ENCODE measurements at places on chromosomes 12 and 14.

DNA sequence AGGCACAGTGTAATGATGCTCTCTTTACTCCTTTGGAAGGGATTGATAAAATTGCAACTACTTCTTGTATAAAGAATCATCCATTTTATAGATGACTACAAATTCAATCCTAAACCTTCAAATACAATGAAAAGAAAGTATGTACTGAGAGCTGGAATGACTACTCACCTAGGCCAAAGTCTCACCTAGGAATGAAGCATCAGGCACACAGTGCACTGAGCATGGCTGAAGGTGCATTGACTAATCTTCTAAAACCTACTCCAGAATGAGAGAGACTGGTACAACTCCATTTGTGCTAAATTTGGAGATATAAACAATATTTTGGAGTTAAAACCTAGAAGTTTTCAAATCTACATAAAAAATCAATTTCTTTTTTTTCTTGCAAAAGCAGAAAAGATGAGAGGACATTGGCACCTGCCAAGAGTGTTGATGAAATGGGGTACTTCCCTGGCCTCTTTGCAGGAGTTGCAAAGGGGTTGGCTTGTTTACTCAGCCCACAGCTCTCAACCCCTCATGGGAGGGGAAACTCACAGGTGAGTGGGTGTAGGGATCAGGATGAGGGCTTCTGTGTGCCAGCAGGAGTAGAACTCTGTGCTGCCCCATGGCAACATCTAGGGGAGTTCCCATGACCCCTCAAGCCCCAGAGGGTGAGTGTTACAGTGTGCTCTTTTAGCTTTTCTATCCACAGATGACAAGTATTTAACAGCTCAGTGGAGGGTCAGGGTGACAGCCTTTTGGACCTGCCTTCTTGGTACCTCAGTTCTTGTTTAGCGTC lies 31.3 kb downstream of the CLECL1 start:
- DNase-seq = no peak

DNA sequence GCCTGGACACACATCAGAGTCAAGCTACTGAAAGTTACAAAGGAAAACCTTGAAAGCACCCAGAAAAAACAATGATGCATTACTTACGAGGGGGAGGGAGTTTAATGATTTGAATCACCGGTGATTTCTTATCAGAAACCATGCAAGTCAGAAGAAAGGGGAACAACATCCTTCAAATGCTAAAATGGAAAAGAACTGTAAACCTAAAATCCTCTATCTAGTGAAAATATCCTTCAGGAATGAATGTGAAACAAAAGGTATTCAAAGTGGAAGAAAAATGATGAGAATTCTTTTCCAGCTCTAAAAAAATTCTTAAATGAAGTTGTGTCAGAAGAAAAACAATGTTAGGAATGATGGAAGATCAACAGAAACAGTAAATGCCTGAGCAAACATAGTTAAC lies 16.8 kb downstream of the SCAF11 start:
- DNase-seq = peak; percentile 54

GRCh38 chr12:93585247-93585646 lies 12.8 kb downstream of the SOCS2 start:
- DNase-seq = no peak

GRCh38 chr12:132925597-132926414 lies 30.3 kb downstream of the ZNF605 start:
- no peak for DNase-seq

- DNase-seq = no peak
Observed at GRCh38 chr12:108667349-108667748, 33.7 kb upstream of the SELPLG start.

GRCh38 chr12:113184098-113184899 lies 979 bp downstream of the DDX54 start:
- DNase-seq = no peak

DNA sequence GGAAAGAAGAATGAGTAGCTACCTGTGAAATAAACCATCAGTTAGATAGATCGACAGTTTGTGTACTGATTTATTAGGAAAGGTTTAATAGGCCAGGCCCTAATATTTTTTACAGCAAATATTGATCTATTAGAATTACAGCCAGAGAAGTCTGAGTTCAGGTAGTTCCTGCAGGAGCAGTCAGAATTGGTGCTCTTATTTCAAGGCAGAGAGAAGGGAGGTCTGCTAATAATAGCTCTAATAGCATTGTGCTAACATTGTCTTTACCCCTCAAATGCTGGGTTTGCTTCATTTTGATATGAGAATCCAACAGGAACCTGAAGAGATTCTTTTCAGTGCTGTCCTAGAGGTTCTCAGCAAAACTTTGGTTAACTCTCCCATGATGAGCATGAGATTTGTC lies 343.8 kb upstream of the NAV3 start:
- DNase-seq = no peak

DNA sequence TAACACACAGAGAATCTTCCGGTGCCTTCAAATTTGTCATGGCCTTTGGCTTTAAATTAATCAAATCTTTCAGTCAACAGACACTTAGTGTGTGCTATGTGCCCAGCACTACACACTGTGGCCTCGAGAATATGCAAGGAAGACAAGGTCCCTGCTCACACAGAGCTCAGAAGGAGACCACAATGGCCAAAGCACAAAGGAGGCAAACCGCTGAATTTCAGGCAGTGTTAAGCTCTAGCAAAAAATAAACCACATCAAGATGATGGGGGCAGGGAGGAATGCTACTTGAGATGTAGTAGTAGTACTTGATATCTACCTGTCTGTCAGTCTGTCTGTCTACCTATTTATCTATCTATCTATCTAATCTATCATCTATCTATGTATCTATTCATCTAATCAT lies 227.9 kb downstream of the TMEM132D start:
- no peak for DNase-seq

DNA sequence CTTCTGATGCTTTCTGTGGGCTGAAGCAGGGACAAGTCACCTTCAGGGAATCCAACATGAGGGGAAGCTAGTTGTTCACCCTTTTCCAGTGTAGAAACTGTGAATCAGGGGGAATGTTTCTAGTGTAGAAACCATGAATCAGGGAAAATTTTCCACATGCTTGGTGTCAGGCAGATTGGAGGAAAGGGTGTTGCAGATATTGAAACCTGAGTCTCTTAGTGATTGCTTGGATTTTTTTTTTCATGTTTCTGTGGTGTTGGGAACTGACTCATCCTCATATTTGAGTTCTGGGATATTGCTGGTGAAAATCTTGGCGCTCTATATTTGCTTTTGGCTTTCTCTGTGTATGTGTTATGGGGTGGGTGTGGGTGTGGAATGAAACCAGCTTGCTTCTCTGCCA lies 144.5 kb upstream of the FBXO33 start:
- no peak for DNase-seq

DNA sequence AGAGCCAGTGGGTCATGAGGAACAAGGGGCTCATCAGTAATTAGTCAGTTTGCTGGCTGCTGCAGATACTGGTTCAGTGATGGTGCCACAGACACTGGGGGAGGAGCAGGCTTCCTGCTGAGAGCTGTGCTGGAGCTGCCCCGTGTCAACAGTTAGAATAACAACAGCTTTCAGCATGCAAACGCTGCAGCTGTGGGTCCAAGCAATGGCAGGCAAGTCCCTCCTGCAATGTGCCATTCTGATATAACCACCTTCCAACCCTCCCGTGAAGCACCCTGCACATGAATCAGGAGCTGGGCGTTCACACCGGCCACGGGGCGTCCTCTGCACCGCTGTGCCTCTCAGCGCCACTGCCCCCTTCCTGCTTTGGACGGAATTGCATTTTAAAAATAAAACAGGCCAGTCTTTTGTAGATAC lies 258.4 kb upstream of the SFSWAP start:
- no peak for DNase-seq

DNA sequence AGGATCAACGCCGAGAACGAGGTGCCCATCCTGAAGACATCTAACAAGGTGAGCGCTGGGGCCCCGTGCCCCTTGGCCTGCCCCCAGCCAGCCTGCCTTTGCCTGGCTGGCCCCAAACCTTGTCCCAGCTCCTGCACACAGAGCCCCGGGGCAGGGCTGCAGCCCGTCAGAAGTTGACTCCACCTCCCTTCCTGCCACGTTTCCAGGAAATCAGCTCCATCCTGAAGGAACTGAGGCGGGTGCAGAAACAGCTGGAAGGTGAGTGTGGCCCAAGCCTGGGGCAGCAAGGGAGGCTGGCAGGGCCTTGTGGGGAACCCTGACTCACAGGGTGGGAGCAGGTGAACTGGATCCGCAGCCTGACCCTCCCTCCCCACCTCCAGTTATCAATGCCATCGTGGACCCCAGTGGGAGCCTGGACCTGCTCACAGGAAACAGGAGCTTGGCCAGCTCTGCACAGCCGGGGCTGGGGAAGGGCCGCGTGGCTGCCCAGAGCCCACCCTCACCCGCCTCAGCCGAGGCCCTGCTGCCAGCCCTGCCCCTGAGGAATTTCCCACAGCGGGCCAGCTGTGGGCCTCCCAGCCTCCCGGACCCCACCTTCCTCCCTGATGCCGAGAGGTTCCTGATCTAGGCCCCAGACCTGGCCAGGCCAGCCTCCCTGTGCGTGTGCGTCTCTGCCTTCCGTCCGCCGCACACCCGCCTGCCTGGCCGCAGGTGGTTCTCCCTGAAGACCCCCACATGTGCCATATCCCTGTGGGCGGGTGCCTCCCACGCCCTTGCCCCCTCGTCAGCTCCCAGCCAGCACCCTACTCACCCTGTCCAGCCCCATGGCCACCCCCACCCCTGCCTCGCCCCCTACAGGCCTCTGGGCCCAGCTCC lies 29.5 kb downstream of the CEP170B start:
- no peak for DNase-seq

DNA sequence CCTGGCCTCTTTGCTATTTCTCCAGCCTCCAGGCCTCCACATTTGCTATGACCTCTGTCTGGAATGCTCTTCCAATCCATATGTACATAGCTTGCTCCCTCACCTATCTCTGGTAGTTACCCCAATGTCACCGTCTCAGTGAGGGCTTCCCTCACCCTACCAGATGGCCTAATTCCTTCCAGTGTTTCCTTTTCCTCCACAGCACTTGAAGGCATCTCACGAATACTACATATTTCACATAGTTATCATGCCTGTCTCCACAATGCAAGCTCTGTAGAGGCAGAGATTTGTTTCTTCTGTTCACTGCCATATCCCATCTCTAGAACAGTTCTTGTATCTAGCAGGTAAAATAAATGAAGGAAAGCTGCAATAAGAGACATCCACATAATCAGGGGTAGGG lies 21.3 kb upstream of the HSP90B1 start:
- peak; percentile 82 for DNase-seq

GRCh38 chr12:65673156-65673690 lies 151.1 kb upstream of the HMGA2 start:
- DNase-seq = no peak

DNA sequence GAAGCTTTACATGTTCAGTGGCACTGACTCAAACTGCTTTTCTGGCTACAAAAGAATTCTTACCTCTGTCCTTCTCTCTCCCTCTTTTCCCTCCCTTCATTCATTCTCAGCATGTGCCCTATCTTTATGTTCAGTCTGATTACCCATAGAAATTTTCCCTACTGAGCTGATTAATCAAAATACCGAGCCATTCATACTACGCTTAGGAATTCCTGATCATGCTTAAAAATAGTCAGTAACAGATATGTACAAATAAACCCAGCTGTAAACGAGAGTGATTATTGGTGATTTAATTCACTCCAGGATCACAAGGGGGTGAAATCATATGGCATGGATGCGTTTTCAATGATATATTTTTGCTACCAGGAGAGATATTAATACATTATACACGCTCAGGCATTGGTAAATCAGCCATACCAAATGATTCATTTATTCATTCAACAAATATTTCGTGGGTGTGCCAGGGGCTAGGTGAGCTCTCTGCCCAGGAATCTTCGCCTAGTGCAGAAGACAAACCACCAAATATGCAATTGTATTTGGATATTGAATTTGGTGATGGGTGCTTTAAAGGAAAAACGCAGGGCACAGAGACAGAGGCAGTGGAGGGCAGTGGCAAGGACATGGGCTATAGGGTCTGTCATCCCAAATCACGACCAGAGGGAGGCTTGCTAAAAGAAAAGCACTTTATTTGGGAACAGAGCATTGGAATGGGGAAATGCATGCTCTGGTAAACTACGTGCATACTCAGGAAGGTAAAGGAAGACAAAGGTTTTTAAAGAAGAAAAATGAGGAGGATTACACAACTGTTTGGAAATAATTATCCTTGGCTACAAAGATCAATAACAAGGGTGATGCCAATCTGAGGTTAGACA lies 13.9 kb upstream of the VRK1 start:
- no peak for DNase-seq

- no peak for DNase-seq
Observed at GRCh38 chr14:65664436-65664835, 251.9 kb downstream of the FUT8 start.

DNA sequence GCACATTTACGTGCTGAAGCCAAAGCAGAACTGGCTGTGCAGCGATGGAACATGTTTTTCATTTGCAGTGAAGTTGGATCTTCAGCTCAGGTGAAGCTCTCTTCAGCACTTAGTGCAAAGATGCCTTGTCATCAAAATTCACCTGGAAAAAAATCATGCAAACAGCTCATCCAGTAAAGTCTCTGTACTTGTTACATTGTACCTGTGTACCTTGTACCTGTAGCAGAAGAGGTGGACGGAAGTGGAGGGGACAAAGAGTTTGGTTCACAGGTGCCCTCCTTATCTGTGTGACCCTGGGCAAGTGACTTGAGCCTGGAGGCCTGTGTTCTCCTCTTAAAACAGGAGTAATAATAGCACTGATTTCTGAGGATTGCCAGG lies 54.0 kb downstream of the ADGRD1 start:
- DNase-seq = no peak

- no peak for DNase-seq
Observed at GRCh38 chr12:57718641-57719528, 19.7 kb downstream of the AGAP2 start.

GRCh38 chr12:18483698-18484325 lies 222.5 kb downstream of the PIK3C2G start:
- DNase-seq = no peak

GRCh38 chr14:50744231-50744630 lies 76.1 kb upstream of the SAV1 start:
- no peak for DNase-seq

GRCh38 chr12:53179687-53180219 lies 769 bp upstream of the ZNF740 start:
- no peak for DNase-seq

GRCh38 chr12:71567537-71567936 lies 96.1 kb downstream of the ZFC3H1 start:
- DNase-seq = no peak

GRCh38 chr14:100442036-100442435 lies 118.9 kb downstream of the SLC25A47 start:
- DNase-seq = no peak

DNA sequence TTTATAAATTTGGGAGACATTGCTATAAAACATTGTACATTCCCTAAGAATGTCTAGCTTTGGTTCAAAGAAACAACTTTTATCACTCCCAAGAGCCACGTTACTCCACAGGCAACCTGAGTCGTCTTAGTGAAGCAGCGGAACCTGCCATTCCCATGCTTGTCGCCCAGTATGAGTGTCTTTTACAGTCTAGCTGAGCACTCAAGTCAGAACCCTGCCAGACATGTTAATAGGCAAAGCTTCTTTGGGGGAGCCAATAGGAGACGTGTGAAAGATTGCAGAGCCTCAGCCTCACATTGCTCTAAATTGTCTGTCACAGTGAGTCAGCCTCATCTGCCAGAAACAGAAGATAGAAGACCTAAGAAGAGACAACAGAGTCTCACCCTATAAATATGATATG lies 541.6 kb upstream of the FLRT2 start:
- no peak for DNase-seq
